A549 treated with GW870086 at 1 μM for 4 hours (cell line): ENCODE measurements at places on chromosomes 7 and 10. TPM values are rescaled to one million over a fixed set of nuclear protein-coding genes. Genes with fewer than 3 reads are reported as not detected.

GSAP gene
- 2.9 to 3.6 TPM (median 3.3 TPM) in 5 replicates for total RNA-seq

TFR2 gene
- 1.9 to 3.3 TPM (median 2.7 TPM) in 5 replicates for total RNA-seq

COX19 gene
- 5.3 to 7.5 TPM (median 5.6 TPM) in 5 replicates for total RNA-seq

DOCK1 gene
- 18.3 to 25.8 TPM (median 23.5 TPM) in 5 replicates for total RNA-seq

TMEM229A gene
- total RNA-seq, result not detected in 5 replicates

CYP3A7 gene
- total RNA-seq, result not detected in 5 replicates

VWDE gene
- 0.31 to 0.76 TPM (median 0.57 TPM) in 5 replicates for total RNA-seq

PALD1 gene
- total RNA-seq, result 5.5 to 7.3 TPM (median 6.8 TPM) in 5 replicates

ARHGEF35 gene
- 0.25 to 0.49 TPM (median 0.33 TPM) in 5 replicates for total RNA-seq
